ENCODE measurements at places on chromosomes 4 and X.
A peak's percentile ranks its signal among the peaks of the same experiment; 100 is the strongest.

DNA sequence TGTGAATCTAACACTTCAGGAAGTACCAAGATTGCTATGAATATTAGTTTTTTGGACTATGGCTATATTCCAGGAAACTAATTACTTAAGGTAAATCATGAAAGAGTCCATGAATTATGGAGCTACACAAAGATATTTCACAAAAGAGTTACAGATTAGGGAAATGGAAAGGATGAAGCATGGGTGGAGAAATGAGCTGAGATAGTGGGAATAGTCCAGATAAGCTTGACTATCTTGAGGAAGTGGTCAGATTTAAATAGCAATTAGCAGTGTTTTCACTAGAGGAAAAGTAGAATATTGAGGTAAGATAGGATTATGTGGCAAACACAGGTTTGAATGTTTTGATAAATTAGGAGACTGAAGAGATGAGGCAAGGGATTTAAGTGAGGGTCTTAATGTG is 42.1 kb upstream of the C1GALT1C1 start:
- DNase-seq: no peak

DNA sequence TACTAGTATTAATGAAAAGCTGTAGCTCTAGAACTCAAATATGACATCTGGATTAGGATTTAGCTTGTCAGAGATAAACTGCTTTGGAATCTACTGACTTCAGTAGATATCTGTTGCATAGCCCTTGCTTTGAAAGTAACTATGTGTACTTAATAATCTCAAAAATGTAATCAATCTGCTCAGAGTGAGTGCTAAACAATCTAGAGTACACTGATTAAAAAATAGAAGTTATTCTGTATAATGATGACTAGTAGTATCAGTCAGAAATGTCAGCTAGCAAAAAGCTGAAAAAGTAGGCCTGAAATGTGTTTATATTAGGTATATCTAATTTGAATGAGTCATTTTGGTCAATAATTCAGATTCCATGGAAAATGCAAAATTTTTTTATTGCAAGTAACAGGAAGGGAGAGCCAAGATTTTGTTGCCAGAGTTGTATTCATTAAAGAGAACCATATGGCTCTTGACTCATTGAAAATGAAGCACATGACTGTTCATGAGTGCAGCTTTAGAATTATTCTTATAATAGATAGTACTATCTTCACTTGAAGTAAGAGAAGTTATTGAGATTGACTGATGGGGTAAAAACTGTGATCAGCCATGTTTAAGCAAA is 20.0 kb downstream of the CLCN3 start:
- DNase-seq: no peak

DNA sequence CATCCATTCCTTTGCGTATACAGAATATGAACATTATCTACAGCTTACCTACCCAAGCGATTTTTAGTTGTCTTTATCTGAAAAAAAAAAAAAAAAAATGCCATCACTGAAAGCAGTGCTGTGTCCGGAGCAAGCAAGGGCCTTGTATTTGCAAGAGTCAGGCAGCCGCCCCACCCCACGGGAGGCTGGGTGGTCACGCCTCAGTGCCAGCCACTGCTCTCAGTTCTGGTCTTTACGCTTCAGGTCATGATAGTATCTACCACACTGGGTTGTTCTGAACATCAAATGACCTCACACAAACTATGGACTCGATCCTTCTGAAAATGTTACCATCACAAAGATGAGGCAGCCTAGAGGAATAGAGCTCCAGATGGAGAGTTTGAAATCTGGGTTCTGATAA is 62.7 kb upstream of the HELT start:
- no peak for DNase-seq

DNA sequence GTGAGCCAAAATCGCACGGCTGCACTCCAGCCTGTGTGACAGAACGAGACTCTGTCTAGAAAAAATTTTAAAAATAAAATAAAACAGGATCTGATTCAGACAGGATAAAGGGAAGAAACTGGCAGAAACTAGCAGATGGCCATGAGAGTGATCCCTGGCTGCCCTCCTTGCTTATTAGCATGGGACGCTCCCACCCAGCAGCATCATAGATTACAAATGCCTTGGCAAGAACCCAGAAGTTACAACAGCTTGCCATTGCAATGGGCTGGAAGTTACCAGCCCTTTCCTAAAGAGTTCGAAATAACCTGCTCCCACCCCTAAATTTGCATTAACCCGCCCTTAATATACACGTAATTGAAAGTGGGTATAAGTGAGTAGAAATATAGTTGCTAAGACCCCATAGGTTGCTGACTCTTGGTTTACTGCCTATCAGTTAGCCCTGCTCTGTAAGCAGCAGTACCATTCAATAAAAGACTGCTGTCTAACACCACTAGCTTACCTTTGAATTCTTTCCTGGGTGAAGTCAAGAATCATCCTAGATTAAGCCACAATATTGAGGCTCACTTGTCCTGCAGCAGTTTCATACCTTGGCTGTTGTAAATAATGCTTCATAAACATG is 9.1 kb upstream of the XAGE2 start:
- DNase-seq: no peak

GRCh38 chrX:48558271-48558670 is 16.0 kb upstream of the RBM3 start:
- DNase-seq: no peak

GRCh38 chrX:12467321-12467720 is 323.9 kb upstream of the PRPS2 start:
- DNase-seq: no peak

- no peak for DNase-seq
Observed at GRCh38 chr4:174427571-174428140, 94.6 kb downstream of the HPGD start.

DNA sequence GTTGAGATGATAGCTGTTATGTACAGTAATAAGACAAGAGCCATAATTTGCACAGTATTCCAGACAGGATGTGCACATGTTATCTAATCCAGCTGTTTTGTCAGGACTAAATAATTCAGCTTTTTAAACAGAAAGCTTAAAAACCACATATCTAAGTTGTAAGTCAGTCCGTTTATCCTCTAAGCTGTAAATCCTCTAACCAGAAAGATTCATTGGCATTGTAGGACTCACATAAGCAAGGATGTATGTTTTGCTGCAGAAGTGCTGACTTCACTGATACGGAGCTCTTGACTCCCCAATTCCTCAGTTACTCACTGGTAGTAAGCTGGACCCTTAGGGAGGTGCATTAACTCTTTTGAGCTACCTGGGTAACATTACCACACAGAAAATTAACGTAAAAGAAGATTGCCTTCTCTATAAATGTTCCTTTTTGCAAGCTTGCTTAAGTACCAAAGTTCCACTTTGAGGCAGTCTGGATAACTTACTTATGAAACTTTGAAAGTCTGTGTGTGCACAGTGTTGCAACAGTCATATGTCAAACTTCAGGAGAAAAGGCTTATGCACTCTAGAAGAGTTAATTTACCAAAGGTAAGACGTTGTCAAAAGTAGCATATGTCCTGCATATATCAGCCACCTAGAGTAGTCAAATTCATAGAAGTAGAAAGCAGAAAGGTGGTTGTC is 58.3 kb upstream of the MAGEB2 start:
- DNase-seq: no peak

DNA sequence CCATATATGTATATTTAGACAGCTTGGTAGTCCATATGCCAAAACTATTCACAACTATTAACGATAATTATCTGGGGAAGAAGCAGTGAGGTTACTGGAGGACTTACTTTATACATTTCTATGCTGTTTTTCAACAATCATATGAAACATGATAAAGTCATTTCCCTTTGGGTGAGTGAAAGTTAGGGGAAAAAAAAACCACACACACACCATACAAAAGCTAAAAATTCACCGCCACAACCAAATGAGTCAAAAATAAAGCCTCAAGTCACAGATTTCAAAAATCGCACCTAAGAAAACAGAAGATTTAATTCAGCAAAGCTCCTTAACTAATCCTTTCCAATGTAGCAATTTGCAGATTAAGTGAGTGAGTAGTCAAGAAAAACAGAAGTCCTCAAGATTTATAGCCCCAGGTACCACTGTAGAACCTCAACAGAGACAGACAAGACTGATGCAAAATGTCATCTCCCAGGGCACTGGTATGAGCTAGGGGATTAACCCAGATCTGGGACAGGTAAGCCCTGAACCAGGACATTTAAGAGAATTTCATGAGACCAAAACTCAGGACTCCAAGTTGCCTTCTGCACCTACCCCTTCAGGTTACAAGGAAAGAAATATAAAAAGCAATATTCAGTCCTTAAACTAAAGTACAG is 35.1 kb downstream of the SYTL4 start:
- no peak for DNase-seq

DNA sequence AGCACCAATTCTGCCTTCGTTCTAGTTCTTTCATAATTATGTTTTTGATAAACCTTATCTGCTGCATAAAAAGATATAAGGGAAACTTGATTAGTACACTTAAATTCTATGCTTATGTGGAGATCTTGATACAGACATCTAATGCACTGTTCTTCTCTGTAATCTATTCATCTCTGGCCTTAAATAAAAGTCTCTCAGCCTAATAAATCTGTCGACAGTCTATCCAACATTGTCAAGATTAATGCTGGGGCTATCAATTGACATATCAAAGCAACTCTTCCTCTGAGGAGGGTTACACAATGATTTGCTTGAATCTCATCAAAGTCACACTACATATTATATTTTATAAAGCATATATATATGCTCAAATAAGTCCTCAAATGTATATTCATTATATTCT is 545.5 kb downstream of the SPOCK3 start:
- no peak for DNase-seq

GRCh38 chrX:108664701-108665100 is 71.7 kb downstream of the IRS4 start:
- no peak for DNase-seq

- DNase-seq: no peak
Observed at GRCh38 chrX:129697204-129697829, 41.5 kb upstream of the XPNPEP2 start.

GRCh38 chr4:127856813-127857447 is 23.8 kb upstream of the PLK4 start:
- DNase-seq: no peak

DNA sequence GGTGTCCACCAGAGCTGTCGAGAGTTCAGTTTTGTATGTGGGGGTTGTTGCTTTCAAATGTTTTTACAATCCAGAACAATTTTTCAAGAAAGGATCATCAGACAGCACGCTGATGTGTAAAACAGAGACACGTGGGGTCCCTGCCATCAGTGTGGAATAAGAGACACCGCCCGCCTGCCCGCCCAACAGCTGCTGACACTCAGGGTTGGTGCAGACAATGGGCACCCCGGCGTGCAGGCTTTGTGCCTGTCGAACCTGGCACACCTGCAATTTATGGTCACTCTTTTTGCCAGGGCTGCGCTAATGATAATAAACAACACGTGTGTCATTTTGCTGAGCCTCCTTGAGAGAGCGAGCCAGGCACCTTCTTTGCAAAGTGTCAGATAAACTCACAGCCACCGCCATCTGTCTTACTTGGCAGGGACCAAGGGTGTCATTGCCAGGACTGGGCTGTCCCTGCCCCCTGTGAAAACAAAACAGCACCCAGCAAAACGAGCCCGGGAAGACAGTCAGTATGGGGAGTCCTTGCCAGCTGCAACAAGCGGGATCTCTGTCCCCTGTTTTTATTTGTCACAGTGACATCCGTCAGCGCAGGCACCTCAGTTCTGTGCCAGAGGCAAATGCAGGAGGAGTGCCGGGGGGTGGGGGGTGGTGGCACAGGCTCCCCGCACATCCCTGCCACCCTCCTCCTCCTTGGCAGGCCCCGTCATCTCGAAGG is 69.1 kb downstream of the PSAPL1 start:
- no peak for DNase-seq

DNA sequence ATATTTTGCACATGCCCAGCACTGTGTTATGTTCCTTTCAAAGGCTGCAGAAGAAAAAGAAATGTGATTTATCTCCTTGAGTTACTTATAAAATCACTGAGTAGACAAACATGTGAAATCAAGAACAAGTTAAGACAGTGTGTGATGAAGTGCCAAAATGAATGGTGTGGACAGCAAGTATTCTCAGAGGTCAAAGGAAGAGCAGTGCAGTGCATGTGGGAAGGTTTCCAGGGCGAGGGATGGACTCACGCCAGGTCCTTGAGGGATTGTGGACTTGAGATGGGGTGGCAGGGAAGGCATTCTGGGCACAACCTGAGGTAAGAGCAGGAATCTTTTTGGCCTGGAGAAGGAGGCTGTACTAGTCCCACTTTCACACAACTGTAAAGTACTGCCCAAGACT is 115.5 kb downstream of the FNIP2 start:
- DNase-seq: no peak

- DNase-seq: no peak
Observed at GRCh38 chr4:23789762-23790161, 100.1 kb downstream of the PPARGC1A start.

GRCh38 chrX:65866773-65867172 is 173.1 kb downstream of the VSIG4 start:
- no peak for DNase-seq

DNA sequence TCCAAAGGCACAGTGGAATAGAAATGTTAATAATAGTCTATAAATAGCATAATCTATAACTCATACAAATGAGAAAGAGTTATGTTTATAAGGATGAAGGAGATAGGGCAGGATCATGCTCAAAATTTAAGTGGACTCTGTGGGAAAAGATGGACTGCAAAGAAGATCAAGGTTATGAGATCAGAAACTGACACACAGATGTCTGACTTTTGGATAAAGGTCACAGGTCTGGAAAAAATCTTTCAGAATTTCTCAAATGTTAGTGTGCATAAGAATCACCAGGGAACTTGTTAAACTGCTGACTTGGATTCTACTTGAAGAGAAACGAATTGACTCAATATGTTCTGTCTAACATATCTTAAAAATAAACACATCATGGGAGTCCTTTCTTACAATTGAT is 104.1 kb downstream of the FSTL5 start:
- DNase-seq: no peak

- DNase-seq: peak; percentile 23
Observed at GRCh38 chr4:144787365-144788258, 141.7 kb downstream of the HHIP start.

- no peak for DNase-seq
Observed at GRCh38 chr4:108888769-108889168, 125.9 kb upstream of the ETNPPL start.

GRCh38 chr4:149884046-149884445 is 68.4 kb upstream of the IQCM start:
- DNase-seq: no peak

GRCh38 chr4:139368998-139369397 is 66.7 kb upstream of the NDUFC1 start:
- DNase-seq: no peak

DNA sequence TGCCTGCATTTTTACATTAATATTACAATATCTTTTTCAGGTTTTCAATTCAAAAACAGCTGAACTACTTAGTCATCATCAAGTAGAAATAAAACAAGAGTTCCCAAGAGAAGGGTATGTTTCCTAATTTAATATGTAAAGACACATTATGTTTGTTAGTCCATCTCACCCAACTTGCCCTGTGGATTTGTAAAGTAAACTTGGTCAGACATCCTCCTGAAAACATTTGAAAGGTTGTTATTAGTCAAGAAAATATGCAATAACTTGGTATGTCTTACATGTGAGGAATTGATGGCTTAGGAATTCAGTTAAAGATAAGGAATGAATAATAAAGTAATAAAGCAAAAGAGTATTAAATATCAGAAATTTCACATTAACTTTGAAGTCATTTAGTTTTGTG is 12.2 kb downstream of the GK start:
- DNase-seq: no peak

GRCh38 chrX:47091149-47091775 is 13.0 kb downstream of the RGN start:
- DNase-seq: peak; percentile 80

Data from SW480 (cell line).